HS-5 (cell line): ENCODE measurements at places on chromosomes 5 and 9.

DNA sequence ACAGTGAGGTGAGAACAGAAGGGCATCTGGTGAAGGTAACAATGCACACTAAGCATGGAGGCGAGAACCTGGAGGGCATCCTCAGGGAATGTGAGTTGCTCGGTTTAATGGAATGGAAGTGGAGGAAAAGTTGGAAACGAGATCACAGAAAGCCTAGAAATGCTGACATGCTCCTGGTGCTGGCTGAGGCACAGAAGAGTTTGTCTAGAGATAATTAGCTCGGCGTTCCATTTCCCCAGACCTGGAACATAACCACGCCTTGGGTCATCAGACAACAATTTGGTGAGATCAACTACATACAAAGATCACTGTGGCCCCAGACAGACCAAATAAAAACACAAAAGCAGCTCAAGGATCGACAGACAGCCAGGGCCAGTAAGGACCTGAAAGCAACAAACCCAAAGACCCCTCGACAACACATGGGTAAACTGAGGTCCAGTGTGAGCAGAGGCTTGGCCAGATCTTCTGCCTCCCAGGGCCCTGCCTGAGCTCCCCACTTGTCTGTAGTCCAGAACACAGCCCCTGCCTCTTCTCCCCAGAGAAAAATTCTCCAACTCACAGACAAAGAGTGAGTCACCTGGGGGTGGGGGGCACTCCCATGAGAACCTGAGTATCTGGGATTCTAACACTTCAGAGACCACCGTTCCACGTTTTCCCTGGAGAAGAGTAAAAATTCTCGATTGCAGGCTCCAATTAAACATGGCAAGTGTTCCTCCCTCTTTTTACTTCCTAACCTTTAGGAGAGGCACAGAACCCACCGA lies 52.5 kb downstream of the SHB start:
- DNase-seq: no peak

GRCh38 chr5:163947848-163948666 lies 442.6 kb downstream of the MAT2B start:
- no peak for DNase-seq

GRCh38 chr5:168707716-168708695 lies 128.8 kb upstream of the PANK3 start:
- DNase-seq: no peak

- DNase-seq: peak; percentile 89
Measured at GRCh38 chr5:159184858-159185381, 24.4 kb downstream of the RNF145 start.

- no peak for DNase-seq
Measured at GRCh38 chr5:87853541-87853940, 415.1 kb downstream of the TMEM161B start.

GRCh38 chr9:96177719-96178028 lies 124.3 kb downstream of the HSD17B3 start:
- DNase-seq: no peak

DNA sequence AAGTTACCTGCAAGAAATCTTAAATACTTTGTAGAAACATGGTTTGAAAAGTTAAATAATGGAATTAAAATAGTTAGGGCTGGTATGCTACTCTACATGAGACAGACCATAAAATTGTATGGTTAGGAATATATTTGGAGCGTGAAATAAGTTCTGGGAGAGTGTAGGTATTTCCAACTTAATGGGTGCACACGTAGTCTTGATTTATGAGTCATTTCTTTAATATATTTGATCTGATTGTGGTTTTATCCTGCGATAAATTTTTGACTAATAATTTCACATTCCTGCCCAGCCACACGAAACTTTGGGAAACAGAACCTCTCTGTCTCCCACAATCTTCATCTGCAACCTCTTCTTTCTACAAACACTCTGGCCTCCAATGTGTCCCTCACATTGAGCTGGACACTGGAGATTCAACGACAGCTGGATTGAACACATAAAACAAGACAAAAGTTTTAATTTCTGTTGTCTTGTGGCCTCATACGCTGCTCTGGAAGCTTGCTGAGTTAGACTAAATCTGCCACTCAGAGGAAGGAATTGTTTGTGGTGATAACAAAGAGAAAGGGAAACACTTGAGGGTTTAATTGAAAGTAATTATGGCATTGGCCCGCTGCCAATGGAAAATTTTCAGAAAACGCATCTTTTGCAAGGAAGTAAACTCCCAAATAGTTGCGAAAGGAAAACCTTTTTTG lies 201.8 kb upstream of the ZNF608 start:
- no peak for DNase-seq

DNA sequence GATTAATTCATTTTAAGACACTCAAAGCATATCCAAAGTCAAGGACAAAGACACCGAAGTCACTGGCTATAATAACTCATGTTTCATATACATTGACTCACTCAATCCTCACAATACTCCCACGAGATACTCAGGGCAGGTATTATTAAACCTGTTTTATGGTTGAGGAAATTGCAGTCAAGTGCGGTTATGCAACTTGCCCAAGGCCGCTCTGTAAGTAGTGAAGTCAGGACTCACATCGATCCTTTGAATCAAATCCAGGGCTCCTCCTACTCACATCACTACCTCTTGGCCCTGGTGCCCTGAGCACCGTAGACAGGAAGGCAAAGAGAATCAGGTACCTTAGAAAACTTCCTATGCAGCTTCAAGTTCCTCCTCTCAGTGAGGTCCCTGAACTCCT lies 87.8 kb upstream of the APC start:
- no peak for DNase-seq

GRCh38 chr9:79663300-79663699 lies 91.5 kb downstream of the TLE4 start:
- no peak for DNase-seq

- DNase-seq: no peak
Measured at GRCh38 chr5:127079994-127080491, 6.7 kb upstream of the C5orf63 start.

- DNase-seq: no peak
Measured at GRCh38 chr9:106936680-106937079, 73.7 kb downstream of the ZNF462 start.

DNA sequence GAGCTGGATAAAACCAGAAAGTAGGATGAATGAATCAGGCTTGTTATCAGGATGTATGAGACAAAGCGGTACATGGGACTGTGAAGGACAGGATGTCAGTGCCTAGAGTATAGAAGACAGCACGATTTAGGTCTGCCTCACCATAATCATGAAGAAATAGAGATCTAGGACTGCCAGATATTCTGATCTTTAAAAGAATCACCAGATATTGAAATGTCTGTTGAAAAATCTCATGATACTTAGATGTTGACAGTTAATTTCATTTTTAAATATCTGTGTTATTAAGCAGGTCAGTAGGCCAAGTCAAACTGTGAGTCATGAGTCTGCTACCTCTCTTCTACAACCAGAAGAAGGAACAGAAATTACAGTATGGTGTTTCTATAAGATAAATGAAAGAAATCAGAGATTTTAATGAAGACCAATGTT lies 65.0 kb downstream of the ST8SIA4 start:
- no peak for DNase-seq

DNA sequence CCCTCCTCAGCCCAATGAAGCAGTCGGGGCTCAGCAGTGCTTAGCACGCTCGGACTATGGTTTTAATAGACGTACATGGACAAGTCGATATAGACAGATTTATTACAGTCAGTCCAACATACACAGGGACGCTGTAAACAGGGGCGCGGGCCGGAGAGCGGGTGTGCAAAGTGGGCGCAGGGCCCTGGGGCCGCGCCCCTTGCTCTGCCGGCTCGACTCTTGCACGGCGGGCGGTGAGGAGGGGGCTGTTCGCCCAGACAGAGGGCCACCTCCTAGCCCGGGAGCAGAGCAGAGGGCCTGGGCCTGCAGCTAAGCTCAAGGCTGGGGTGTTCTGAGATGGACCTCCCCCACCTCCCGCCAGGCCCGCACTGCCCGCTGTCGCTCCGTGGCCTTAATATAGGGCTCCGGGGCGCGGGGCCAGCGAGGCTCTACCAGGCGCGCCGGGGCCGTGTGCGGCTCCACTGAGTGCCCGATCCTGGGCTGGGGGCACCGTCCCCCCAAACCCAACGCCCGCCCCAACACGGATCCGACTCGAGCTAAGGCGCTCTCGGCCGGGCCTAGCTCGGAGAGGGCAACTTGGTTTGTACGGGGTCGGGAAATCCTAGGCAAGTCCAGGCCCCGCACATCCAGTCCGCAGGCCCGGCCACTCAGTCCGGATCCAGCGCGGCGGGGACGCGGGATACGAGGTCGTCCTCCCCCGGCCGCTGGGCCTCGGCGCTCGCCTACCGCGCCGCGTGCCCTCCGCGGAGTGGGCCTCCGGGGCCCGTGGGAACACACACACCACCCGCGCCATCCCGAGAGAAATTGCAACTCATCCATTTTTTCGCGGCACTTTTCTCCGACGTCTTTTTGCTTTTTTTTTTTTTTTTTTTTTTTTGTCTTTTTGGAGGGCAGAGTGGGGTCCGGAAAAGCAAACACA lies 6.1 kb downstream of the PITX1 start:
- no peak for DNase-seq

DNA sequence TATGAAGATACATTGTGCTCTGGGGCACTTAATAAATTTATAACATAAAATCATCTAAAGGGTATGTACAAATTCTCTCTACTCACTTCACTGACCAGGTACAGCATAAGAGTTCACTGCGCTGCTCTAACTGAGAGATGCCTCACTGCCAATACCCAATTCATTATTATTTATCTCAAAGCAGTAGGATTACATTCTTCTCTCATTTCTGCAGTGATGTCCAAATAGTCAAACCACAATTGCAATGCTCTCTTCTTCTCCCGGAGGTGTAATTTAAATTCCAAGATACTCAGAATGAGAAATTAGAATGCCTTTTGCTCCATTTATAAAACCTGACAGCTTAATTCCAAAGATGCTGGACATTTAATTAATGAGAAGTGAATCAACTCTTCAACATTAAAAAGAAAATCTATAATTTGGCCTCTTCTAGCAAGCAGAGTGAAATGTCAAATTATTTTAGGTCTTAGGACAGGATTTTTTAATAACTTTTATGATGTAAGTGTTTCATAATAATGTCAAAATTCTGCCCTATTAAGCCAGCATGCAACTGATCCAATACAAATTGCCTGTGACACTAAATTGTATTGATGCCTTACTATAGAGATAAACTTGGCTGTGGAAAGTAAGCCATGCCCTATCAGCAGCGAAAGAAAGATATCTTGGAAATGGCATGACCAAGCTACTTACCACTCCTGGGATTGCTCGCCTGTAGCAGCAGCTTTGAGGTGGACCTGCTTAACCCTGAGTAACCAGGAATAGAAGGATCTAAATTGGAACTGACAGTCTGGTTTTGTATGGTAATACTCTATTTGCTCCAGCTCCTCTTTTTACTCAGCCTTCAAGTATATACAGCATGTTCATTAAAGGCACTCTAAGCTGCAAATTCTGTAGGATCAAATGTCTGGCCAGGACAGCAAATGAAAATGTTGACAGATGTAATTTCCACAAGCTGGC lies 374.2 kb upstream of the TYRP1 start:
- no peak for DNase-seq

DNA sequence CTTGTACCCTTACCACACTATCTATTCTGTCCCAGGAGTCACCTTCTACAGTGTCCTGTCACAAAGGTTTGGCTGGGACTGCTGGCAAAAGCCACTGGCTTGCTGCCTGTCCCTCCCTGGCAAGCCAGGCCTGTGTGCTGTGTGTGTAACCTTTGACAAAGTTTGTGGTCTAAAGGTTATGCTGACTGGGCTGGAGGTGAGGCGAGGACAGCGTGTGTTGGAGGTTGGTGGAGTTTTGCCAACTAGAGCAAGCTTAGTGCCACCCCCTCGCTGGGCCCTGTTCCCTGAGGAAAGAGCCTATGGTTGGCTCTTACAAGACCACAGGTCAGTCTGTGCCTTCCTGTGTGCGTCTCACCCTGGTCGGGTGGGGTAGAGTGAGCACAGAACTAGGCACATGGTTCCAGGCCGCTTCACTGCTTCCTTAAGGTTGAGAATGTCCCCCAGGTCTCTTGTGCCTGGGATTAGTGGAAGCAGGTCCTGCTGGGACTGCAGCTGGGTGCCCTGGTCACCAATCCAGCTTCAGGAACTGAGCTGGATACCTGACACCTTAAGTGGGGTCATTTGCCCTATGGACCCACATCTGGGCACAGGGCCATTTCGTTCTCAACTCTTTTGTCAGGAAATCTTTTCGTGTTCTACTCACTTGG lies 152.2 kb downstream of the GADD45G start:
- DNase-seq: no peak

GRCh38 chr9:2299843-2300205 lies 284.7 kb downstream of the SMARCA2 start:
- no peak for DNase-seq

DNA sequence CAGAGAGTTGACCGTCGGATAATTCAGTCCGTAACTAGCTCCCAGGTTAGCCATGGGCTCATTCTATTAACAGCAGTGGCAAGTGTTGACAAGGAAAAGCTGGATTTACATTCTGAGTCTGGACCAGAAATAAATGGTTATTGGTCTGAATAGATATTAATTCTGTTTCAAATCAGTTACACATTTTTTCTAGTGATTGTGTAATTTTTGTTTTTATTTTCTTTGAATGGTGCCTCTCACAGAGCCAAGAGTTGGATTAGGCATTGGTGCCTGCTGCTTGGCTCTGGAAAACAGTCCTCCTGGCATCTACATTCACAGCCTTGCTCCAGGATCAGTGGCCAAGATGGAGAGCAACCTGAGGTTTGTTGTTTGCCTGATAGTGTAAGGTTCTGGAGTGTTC lies 115.1 kb downstream of the GOLPH3 start:
- DNase-seq: no peak

GRCh38 chr5:59036274-59036961 lies 453.5 kb downstream of the RAB3C start:
- peak; percentile 90 for DNase-seq

GRCh38 chr9:133727277-133727875 lies 10.8 kb downstream of the SARDH start:
- DNase-seq: no peak

- DNase-seq: peak; percentile 64
Measured at GRCh38 chr5:146388386-146388785, 49.7 kb downstream of the POU4F3 start.

DNA sequence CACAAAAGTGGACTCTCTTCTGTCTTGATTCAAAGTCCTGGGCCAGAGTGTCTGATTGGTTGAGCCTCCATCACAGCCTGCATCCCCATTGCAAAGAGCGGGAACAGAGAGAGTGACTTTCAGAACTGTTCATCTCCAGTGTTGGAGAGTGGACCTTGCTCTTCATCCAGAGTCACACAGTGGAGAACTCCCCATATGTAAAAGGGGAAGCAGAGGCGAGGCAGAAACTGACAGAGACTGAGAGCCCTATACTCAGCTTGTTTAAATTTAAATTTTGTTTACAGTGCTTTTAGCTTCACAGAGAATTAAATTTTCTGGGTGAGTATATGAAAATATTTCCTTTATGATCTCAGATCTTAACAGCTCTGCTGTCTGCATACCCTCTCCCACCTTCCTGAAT lies 70.0 kb upstream of the SSBP2 start:
- no peak for DNase-seq
